H7 (cell line): ENCODE measurements at places on chromosomes 6 and 20.

DNA sequence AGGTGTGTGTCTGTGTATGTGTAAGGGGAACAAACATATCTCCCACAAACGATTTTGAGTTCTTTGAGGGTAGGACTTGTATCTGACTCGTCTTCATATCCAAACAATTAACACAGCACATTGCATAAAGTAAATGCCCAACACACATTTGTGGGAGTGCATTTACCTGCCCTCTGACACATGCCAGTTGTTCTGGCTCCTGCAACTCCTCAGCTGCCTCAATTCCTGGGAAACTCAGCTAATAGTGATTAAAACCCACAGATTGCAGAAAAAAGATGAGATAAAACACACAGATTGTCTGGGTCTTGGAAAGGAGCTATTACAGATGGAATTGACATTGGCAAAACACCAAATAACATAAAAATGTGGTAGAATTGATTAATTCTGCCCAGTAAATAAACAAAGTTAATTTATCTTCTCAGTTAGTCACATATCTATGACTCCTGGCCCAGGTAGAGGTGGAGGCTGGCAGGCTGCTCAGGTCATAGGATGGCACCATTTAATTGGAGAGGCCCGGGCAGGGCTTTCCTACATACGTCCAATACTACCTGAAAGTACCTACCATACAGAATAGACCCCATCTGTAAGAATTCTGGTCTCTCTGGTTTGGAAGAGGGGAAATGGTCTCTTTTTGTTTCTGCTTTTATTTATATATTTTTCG is 71.5 kb upstream of the IFNGR1 start:
- no peak for DNase-seq

DNA sequence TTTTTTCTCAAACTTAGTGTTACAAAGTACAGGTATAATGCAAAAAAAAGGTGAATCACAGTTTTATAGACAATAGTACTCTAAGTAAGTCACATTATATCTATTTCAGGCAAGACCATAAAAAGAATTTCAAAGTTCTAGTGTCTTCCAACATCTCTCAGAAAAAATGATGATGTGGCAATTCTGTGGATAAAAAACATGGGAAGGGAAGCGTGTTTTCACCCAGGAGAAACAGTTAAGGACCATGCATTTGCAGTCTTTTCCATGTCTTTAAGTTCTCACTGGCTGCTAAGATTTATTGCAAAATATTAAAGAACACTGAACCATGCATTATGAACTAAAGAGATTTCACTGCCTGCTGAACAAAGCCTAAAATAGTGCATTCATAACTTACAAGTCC is 1.8 kb downstream of the SSR1 start:
- DNase-seq, result no peak

DNA sequence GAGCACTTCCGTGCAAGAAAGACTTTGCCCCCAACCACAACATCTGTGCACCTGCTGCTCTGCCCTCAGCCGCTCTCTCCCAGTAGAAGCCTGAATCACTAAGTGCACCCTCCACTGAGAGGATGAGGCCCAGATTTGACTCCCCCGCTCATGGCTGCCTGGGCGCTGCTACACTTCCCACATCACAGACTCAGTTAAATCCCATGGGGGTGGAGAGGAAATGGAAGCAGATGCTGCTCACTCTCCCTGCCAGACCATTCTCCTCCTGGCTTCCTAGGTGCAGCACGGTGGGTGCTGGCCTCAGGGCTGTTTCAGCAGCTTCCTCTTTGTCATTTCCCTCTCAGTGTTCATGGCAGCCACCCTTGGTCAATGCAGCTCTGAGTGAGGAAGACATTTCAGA is 4.8 kb downstream of the CST5 start:
- no peak for DNase-seq

DNA sequence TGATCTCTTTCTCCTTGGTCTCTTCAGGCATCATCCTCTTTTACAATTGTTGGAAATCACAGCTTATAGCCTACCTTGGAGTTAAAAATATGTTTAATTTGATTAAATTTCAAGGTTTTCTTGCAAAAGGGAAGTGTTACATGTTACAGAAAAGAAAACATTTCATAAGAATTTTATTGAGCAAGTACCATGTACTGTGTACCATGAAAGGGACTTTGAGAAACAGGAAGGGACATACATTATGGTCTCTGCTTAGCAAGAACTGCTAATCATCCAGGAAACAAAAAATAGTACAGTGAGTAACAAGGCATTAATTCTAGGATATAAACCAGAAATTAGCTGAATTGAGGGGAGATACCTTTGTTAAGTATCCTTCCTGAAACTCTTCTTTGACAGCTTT is 145.3 kb upstream of the SPACA1 start:
- no peak for DNase-seq

GRCh38 chr6:163380216-163380615 is 34.3 kb upstream of the QKI start:
- DNase-seq, result no peak

- no peak for DNase-seq
Measured at GRCh38 chr6:5302220-5302946, 41.1 kb downstream of the FARS2 start.

DNA sequence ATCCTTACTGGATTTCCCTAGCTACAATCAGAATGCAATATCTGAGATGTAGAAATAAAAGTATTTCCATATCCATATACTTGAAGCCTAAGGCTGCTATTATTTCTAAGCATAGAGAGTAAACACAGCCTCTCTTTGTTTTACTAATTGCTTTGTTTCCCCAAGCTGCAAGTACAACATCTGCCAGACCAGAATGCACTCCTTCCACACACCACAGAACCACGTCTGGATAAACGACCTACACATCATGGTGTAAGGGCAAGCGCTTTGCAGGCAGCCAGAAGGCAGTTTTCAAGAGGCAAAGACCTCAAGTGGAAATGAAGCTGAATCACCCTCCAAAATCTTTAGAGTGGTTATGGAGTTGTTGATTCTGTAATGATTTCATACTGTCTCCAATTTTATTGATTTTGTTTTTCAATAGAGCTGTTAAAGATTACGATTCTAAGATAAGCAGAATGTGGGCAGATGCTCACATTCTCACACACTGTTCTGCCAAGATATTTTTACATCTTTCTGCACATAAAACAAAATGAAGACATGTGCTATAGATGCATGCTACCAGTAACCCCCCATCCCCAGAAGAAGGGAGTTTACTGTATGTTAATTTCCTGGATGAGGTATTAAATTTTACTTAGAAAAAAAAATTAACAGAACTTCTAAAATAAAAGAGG is 88.8 kb downstream of the THEMIS start:
- no peak for DNase-seq

- no peak for DNase-seq
Measured at GRCh38 chr6:168554472-168554871, 113.5 kb downstream of the SMOC2 start.

GRCh38 chr6:51099201-51099600 is 280.5 kb downstream of the TFAP2B start:
- no peak for DNase-seq

GRCh38 chr6:20126102-20126752 is 86.0 kb downstream of the MBOAT1 start:
- DNase-seq, result no peak
